Activated CD4-positive, alpha-beta T cell treated with anti-CD3 and anti-CD28 coated beads for 24 hours (primary cell): ENCODE measurements at places on chromosomes 3 and 15.

GRCh38 chr3:100760377-100760776, 51.1 kb downstream of the TFG start:
- no peak for DNase-seq

DNA sequence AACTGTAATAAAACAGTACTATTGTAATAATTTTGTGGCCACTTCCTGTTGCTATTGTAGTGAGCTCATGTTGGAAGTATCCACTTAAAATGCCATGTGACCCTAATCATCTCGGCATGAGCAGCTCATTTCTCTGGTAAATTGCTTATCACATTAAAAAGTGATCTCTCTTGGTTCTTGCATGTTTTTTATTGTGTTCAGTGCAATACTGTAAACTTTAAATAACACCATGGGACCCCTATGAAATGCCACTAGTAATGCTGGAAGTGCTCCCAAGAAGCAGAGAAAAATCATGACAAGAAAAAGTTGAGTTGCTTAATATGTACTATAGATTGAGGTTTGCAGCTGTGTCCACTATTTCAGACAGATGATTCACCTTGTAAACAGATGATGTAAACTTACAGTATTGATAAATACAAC, 45.6 kb downstream of the NMD3 start:
- no peak for DNase-seq

GRCh38 chr15:67792250-67792942, 32.9 kb upstream of the SKOR1 start:
- DNase-seq = no peak

DNA sequence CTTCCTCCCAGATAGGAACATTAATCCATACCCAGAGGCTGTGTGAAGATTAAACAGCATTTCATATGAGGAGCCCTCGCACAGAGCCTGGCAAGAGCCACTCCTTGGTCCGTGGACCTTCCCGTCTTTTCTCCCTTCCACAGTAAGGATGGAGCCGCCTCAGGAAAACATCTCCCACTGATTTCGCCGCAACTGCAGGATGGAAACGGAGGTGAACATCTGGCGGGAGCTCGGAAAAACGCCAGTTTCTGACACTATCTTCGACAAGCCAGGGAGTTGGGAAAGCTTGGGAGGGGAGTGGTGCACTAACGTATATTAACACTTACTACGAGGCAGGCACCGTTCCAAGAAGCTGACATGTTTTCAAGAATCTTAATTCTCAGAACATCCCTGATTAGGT, 157.9 kb downstream of the XXYLT1 start:
- DNase-seq = no peak

DNA sequence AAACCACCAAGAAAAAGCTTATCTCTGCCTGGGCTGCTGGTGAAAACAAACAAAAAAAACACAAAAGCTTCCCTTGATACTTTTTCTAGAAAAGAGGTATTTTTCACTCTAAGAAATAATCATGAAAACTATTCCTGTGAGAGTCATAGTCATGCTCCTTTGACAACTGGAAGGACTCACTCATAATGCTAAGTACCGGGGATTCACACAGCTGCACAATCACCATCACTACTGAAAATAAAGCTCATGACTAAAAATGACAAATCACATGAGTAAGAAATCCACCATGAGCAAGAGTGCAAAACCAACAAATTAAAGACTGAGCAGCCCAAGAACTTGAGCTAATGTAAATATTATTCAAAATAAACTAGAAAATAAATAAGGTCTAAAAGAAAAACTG, 10.6 kb upstream of the POU1F1 start:
- no peak for DNase-seq

GRCh38 chr15:74906067-74906449, 593 bp downstream of the FAM219B start:
- no peak for DNase-seq

DNA sequence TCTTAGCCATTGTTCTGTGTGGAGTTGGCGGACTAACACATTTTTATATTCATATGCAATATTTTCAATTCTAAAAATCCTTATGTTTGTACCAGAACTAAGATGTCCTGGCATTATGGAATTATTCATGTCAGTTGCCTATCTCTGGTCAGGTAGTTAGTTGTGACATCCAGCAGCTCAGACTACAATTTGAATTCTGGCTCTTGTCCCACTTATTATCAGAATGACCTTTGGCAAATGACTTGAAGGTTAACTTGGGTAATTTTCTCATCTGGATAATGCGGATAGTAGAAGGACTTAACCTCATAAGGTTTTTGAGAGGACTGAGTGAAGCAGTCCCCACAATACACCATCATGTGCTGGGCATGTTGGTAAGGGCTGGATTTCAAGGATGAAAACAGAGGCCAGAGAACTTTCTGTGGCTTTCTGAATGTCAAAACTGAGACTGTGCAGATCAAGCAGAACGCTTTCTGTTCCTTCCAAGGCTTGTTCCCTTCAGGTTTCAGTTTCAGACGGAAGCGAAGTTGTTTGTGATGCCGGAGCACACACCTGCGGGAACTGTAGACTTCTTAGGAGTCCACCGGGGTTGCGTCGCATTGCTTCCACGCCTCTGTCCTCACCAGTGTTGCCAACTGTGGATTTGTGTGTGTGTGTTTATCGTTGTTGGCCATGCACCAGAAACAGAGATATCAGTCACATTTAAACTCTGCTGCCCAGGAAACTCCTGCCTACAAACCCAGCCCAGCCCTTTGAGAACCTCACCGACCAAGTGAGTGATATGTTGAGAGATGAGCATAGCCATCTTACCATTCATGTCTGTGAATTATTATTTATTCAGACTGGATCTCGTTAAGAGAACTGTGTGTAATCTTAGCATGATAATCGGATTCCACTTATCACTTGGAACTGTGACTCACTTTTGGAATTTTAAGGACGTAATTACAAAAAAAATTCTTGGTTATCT, 76.0 kb downstream of the PTPRG start:
- no peak for DNase-seq

- DNase-seq = no peak
Measured at GRCh38 chr3:85726241-85726640, 767.5 kb downstream of the CADM2 start.

DNA sequence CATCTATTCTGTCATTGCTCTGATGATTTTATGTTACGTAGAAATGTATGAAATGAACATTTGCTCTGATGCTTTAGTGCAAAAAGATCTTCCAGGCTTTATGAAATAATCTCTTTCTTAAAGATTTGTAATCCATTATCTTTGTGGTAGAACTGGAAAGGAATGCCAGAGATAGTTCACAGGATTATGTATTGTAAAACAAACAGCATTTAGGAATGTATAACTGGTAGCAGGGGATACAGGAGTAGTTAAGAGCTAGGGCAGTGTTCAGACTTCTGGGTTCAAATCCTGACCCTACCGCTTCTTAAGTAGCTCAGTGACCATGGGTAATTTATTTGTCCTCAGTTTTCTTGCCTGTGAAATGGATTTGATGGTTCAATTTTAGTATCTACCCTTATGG, 429.8 kb upstream of the TPM1 start:
- DNase-seq = no peak

GRCh38 chr3:152941859-152942258, 106.9 kb downstream of the P2RY1 start:
- DNase-seq = no peak

- DNase-seq = no peak
Measured at GRCh38 chr3:99943931-99944761, 126.5 kb downstream of the CMSS1 start.

DNA sequence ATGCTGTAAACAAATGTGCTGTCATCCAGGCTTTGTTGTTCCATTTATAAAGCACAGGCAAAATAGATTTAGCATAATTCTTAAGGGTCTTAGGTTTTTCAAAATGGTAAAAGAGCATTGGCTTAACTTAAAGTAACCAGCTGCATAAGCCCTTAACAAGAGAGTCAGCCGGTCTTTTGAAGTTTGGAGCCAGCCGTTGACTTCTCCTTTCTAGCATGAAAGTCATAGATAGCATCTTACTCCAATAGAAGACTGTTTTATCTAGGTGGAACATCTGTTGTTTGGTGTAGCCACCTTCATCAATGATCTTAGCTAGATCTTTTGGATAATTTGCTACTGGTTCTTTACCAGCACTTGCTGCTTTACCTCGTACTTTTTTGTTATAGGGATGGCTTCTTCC, 297.5 kb upstream of the DCBLD2 start:
- DNase-seq = no peak

DNA sequence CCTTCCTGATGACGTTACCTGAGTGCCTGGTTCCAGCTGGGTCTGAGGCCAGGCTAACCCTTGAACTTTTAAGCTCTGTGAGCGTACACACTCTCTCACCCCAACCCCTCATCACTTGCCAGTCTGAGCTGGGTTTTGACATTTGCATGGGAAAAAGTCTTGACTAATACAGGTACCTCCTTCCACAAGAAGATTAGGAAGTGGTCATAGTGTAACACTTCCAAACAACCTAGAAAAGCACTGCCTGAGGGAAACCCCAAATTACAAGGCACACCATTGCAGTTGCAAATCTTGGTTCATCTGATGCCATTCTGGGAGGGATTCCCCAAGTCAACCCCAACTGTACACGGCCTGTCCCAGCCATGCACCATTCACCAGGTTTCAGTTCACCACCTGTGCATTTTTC, 499.8 kb downstream of the FOXP1 start:
- no peak for DNase-seq

DNA sequence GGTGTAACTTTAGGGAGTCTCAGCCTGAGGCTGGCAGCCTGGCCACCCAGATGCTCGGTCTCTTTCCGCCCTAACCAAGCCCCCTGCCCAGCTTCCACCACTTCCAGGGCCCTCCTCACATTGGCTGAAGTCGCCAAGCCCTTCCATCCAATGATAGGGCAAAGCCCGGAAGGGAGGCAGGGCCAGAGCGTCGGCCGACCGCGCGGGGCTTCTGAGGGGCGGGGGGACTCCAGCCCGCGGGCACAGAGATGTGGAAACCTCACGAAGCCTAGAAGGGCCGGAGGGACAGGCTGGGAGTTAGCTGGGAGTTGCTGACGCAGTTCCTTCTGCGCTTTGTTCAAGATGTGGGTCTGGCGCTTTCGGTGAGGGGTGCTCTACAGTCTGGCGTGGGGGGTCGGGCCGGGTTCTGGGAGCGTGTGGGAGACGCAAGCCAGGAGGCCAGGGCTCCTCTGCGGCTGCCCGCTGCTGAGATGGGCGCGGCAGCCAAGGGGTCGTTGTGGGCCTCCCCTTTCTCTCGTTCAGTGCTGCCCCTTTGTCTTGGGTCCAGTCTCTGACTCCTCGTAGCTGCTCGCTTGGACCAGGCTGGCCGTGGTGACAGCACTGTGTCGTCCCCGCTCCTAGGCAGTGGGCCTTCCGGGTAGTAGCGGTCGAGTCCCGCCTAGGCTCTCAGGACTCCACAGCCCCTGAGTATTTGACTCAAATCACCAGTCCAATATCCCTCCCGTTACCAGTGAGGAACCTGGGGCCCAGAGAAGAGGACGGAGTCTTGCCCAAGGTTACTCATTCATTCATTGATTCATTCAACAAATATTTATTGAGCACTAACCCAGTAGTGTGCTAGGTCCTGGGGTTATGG, at the start of gene ZNF660:
Gene ZNF660 (plus strand): TSS at position 319 of the 856 bp plus-strand sequence. CDS start 9,230 bp downstream, outside the sequence.
- DNase-seq = no peak
